ENCODE measurements at places on chromosomes 1 and 21.

- DNase-seq: no peak
Measured at GRCh38 chr1:2425892-2426291, 13.5 kb upstream of the PEX10 start.

- no peak for DNase-seq
Measured at GRCh38 chr1:245604979-245605378, 450.2 kb downstream of the KIF26B start.

DNA sequence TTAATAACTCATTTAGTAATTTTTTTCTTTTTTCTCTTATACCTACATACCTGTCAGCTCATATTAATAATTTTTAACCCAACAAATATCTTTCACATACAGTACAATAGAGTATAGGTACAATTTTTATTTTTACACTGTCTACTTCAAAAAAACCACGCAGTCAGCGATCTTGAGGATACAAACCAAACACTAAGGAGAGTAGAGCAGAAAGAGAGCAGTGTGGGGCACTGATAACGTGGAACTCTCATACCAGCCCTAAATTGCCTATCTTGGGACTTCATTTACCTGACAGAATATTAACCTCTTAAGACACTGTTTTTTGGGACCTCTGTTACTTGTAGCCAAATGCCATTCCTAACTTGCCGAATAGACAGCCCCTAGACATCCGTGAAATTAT is 5.5 kb downstream of the TRMT1L start:
- no peak for DNase-seq

DNA sequence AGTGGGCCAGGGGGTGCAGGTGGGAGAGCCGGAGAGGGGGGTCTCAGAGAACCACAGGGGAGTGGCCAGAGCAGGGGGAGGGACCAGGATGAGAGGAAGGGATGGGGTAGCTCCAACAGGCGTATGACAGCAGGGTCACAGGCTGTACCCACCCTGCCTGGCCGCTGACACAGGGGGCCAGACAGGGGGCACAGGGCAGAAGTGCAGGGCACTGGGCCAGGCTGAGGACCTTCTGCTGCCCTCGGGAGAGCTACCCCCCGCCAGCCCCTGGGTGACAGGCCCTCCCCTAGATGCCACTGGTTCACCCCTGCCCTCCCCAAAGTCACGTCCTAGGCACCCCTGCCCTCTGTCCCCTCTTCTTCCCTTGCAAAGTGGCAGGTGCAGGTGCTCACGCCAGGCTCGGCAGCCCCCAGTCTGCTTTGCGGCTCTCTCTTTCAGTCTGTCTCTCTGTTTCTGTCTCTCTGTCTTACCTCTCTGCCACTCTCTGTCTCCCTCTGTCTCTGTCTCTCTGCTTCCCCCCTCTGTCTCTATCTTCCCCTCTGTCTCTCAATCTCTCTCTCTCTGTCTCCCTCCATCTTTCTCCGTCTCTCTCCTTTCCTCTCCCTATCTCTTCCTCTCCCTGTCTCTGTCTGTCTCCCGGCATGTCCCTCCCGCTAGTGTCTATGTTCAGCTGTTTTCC is 48.5 kb downstream of the WNT9A start:
- no peak for DNase-seq

DNA sequence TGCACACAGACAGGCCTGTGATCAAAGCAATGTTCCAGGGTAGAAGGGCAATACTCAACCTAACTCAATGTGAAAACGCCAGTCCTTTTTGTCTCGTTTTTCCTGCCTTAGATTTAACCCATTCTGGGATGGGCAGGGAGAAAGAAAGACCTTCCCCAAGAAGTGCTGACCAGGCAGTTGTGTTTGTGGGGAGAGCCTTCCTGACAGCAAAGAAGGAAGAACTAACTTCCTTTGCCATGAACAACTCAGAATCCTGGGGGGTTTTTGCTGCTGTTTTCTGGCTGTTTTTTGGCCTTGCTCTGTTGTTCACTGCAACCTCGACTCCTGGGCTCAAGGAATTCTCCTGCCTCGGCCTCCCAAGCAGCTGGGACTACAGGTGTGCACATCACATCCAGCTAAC is 112.0 kb upstream of the RAB4A start:
- no peak for DNase-seq

DNA sequence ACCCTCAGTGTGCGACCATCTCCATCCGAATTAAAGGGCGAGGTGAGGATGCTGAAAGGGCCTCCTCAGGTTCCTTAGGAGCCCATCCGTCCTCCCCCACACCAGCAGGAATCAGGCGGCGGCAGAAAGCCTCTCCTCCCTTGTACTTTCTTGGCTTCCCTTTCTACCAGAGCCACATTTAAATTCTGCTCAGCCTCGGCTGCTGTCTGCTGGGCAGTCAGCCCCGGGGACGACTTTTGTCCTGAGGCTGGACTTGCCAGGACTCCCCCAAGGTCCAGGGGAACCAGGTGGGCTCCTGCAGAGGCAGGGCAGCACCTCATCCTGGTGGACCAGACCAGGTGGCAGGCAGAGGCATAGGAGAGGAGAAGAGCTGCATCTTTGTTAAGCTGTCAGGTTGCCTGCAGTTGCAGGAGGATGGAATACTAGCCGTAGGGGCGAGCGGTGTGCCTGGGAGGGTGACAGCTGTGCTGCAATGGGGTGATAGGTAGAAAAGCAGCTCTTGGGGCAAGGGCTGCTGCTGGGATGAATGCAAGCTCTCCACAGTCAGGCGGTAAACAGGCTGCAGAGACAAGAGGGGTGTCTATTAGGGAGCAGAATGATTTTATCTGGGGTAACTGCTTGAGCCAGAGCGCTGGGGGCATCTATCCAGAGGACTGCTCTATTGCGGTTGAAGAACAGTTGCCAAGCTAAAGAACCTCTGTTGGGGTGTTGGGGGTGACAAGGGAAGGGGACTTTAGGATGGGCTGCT is 46.2 kb upstream of the WASF2 start:
- DNase-seq: no peak

GRCh38 chr1:239044829-239045228 is 341.5 kb upstream of the CHRM3 start:
- no peak for DNase-seq

- DNase-seq: no peak
Measured at GRCh38 chr1:155241841-155242264, 13.4 kb downstream of the ENTREP3 start.

- no peak for DNase-seq
Measured at GRCh38 chr1:159853417-159854115, 8.9 kb downstream of the VSIG8 start.

GRCh38 chr21:35138665-35139381 is 89.7 kb upstream of the RUNX1 start:
- no peak for DNase-seq

DNA sequence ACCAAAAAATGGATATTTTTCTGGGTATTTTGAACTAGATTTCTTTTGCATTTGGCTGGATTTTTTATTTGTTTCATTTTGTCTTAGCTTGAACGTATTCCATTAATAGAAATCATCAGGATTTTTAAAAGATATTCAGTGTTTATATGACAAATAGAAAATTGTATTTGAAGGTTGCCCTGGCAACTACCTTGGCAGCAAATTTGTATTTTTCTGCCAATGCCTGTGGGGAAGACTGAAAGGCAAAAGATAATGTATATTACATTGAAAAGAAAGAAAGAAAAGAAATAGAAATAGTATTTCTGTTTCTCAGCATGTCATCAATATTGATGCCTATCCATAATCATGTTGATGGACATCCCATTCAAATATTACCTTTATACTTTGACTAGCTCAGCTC is 16.8 kb downstream of the VCAM1 start:
- DNase-seq: no peak

- DNase-seq: no peak
Measured at GRCh38 chr1:24258735-24259424, 60.3 kb upstream of the GRHL3 start.

- DNase-seq: no peak
Measured at GRCh38 chr1:41657679-41658295, 173.3 kb upstream of the EDN2 start.

- DNase-seq: no peak
Measured at GRCh38 chr1:160432371-160432786, 32.0 kb downstream of the VANGL2 start.

DNA sequence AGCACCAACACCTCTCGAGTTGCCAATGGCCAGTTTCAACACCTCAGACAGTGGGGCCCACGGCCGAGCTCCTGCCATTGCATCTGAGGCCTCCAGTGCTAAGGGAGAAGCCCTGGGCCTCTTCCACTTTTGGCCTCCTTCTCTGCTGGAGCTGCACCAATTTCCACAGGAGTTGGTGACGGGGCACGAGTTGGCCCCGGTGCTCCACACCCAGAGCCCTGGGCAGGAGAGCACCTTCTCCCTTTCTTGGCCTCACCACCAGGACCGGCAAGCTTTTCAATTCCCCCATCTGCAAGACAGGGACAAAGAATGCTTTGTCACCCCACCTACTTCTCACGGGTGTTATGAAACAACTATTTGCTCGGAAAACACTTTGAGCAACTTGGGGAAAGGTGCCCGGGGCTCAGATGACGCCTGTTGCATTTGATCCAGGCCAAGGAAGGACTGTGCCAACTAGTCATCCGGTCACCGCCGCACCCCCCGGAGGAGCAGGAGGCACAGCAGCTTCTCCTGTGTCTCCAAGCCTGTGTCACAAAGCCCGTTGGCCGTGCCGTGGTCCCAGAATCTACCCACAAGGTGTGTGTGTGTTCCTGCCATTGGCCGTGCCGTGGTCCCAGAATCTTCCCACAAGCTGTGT is 55.2 kb downstream of the TOMM20 start:
- no peak for DNase-seq

GRCh38 chr1:50424045-50424883 is 1.0 kb upstream of the DMRTA2 start:
- no peak for DNase-seq

DNA sequence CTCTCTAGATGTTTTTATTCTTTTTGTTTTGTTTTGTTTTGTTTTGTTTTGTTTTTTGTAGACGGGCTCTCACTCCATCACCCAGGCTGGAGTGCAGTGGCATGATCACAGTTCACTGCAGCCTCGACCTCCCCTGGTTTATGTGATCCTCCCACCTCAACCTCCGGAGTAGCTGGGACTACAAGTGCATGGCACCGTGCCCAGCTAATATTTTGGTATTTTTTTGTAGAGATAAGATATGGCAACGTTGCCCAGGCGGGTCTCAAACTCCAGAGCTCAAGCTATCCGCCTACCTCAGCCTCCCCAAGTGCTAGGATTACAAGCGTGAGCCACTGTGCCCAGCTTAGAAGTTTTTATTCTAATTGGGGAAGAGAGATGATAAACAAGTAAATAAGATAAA is 13.3 kb upstream of the TP53BP2 start:
- no peak for DNase-seq

DNA sequence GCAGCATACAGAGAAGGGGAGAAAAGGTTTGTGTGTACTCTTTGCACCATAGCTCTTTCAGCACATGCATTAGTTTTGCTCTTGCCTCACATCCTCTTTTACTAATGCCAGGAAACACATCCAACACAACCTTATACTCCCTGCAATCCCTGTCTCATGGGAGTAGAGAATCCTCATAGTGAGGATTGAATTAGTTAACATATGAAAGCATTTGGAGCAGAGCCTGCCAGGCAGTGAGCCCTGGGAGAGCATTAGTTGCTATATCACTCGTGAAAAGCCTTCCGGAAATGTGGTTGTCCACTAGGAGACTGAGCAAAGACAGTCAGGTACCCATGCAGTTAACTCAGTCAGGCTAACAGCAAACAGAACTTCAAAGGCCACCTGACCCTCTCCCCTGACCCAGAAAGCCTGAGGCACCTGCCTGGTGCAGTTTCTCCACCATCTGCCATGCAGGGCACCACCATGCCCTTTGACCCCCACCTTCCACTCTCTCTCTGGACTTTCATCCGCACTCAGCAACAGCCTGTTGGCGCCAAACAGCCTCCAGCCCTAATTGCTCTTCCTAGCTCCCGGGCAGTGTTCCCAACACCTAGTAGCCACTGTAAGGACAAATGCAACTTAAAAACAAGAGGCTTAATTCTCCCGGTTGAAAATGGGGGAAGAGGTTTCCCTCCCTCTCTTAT is 14.9 kb upstream of the AGT start:
- no peak for DNase-seq

DNA sequence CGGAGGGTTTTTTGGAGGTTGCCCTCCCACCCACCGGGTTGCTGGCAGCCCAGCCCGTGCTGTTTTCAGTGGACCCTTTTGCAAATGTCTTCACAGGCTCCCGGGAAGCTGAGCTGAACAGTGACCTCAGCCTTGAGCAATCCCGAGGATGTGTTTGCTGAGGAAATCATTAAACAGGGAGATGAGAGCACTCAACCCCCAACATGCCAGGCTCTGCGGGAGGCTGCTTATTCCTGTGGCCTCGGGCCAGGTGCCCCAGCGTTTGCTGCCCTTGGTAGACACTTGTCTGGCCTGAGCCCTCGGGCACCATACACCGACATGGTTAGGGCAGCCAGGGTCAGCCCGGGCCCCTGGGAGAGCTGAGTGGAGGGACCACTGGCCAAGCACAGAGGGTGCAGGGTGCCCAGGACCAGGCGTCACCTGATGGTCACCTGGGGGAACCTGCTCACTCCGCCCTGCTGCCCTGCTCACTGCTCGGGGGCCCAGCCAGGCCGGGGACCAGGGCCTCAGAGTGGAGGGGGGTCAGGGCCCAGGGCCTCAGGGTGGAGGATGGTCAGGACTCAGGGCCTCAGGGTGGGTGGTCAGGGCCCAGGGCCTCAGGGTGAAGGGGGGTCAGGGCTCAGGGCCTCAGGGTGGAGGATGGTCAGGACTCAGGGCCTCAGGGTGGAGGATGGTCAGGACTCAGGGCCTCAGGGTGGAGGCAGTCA is 42.5 kb upstream of the POFUT2 start:
- DNase-seq: no peak

DNA sequence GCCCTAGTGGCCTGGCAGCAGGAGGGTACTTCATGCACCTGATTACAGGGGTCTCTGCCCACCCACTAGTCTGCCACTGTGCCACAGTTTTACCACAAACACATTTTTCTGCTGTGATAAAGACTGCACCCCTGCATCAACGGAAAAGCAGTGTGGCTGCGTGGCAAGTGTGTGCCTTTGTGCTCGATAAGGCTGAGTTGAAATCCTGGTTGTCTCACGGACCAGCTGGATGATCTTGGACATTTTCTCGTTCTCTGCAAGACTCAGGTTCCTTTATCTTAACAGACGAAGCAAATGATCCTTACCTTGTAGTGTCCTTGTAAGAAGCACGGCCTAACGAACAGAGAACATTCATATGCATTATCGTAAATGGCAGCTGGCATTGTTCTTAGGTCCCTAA is 10.2 kb downstream of the GRHL3 start:
- no peak for DNase-seq

GRCh38 chr1:55318116-55318817 is 103.1 kb upstream of the USP24 start:
- DNase-seq: no peak

GRCh38 chr1:65211331-65211730 is 63.3 kb downstream of the AK4 start:
- no peak for DNase-seq

DNA sequence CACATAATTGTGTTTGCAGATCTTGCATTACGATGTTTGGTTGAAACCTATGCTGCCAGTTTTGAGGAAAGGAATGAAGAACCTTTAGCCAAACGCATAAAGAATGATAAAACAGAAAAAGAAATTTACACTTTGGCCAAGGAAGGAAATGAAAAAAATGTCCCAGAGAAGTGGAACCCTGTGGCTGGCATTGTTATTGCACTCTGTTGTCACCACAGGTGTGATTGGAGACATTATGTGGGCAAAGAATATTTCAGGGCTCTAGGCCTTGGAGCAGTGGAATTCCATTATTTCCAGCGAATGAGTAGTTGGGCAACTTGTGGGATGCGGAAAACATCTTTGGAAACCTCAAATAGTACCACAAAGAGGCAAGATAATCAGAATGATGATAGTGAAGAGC is 14.9 kb downstream of the TRMT13 start:
- DNase-seq: no peak

GRCh38 chr1:85862456-85862855 is 154.2 kb upstream of the ZNHIT6 start:
- no peak for DNase-seq
